Epithelial cell of proximal tubule (primary cell): ENCODE measurements at places on chromosomes 7 and 10. TPM values are rescaled to one million over a fixed set of nuclear protein-coding genes. Genes with fewer than 3 reads are reported as not detected.

GRCh38 chr7:42198974-42199668 lies 37.9 kb downstream of the GLI3 start:
- no peak for DNase-seq

The CFAP43 gene
- total RNA-seq = 0.14 and 0.46 TPM in 2 replicates

- no peak for DNase-seq
Measured at GRCh38 chr7:122423591-122423990, 119.0 kb upstream of the FEZF1 start.

The KLF14 gene
- 0.14 TPM in 1 of 2 replicates, not detected in the other for total RNA-seq

GRCh38 chr7:77930496-77930895 lies 131.9 kb downstream of the PHTF2 start:
- no peak for DNase-seq

The TAF5 gene
- 7.5 and 11.3 TPM in 2 replicates for total RNA-seq

- no peak for DNase-seq
Measured at GRCh38 chr7:75986147-75986781, 8.1 kb downstream of the TMEM120A start.

DNA sequence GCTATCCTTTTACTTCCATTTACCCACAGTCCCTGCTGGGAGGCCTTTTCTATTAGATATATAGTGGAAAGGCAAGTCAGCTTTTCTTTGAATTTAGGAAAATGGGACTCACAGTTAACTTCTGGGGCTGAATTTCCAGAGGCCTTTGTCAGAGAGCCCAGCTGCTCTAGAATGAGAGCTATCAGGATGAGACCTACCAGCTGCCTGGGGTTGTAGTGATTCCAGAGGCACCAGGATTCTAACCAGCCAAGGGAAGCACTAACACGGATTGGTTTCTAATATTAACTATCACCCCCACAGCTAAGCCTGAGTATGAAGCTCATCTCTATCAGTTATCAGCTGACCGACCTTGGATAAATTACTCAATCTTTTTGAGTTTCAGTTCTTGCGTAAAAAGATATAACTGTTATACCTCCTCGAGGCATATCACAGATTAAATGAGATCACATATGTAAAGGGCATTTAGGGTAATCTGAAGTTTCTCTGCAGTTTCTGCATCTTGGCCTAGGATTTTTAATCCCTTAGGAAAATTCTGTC lies 56.6 kb upstream of the CALD1 start:
- DNase-seq = no peak

DNA sequence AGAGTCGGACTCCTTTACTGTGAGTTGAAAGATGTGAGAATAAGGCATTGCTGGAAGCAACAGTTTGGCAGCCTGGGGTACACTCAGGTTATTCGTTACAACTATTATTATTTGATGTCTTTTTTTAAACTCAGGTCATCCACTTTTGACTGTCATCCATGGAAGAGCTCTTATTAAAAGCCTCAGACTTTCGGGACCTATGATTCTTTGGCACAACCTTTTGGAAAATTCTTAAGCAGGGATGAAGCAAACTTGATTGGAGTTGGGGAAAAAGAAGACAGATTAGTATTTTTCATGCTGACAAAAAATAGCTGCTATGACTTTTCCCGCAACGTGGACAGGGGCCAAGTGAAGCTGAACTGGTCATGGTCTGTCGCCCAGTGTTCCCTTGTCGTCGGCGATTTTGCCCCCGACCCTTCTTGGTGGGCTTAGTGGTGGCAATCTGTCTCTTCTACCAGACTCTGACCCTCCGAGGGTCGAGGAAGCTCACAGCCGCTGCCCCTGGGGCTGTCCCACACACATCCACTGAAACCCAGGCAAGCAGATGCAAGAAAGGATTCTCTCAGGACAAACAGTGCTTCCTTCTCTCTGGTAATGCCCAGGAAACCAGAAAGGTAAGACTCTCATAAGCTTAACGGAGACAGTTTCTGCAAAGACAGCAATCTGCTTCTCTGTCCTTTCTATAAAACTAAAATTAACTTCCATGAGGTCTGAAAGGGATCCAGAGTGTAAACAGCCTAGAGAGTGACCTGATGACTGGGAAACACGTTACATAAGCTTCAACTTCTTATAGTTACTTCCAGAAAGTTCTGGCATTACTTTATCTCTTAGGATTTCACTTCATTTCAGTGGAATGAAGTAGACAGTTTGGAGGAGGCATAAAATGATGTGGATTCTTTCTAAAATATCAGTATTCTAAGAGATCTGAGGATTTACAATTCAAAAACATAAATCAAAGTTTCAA lies 1.0 kb downstream of the CPED1 start:
- no peak for DNase-seq

- DNase-seq = no peak
Measured at GRCh38 chr10:78286186-78286585, 252.5 kb downstream of the RPS24 start.

The CABCOCO1 gene
- 0.14 and 0.86 TPM in 2 replicates for total RNA-seq

- no peak for DNase-seq
Measured at GRCh38 chr7:1540776-1541271, 10.3 kb downstream of the MAFK start.

- DNase-seq = no peak
Measured at GRCh38 chr10:124172181-124172916, 79.0 kb upstream of the CHST15 start.

DNA sequence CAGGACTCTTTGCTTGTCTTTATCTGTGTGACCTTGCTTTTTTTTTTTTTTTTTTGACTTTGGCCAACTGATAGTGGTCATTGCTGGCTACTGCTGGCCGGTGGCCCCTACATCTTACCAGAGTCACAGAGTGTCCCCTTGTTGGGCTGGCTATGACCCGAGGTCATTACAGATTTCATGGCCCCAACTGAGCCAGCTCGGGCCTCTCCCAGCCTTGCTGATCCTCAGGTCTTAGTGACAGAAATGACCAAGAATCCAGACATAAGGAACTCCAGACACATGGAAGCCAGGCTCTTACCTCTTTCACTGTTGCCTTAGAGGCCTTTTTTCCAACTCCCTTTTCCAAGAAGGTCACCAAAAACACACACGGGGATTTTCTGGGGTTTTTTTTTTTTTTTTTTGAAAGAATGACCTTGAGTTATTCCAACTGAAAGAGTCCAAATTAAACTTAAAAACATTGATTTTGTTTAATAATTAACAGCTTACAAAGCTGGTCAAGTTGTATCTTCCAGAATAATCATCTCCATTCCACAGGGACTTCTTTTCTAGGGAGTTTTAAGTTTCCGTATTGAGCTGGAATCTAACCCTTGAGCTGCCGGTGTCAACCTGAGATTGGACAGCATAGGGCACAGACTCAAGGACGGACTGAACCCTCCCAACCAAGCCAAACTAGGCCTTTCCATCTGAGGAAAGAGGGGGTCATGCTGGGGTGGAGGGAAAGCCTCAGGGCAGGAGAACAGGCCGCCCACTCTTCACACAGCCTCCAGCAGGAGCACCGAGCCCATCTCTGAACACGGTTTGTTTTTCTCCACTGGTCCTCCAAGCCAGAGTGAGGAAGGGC lies 43.8 kb downstream of the PIK3AP1 start:
- no peak for DNase-seq

DNA sequence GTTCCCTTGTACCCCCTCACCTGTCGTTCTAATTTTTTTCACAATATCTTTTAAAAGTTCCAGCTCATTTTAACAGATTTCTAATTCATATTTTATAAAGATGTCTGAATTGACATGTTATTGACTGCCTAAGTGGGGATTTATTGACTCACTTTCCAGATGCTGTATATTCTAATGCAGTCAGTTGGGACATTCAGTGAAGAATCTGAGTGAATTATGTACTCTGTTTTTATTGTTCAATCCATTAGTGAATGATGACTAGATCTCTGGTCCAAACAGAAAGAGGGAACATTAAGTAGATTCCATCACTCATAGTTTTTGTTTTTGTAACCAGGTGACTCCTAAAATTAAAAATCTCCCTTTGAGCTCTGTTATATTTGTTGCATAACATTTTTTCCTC lies 54.3 kb downstream of the LOXL4 start:
- DNase-seq = no peak

The ACSL5 gene
- total RNA-seq = 3.1 and 3.3 TPM in 2 replicates

- no peak for DNase-seq
Measured at GRCh38 chr7:158740657-158741293, 36.2 kb upstream of the NCAPG2 start.

The SCART1 gene
- total RNA-seq = 0.14 and 1.3 TPM in 2 replicates

The AKR1B15 gene
- not detected in 2 replicates for total RNA-seq

GRCh38 chr7:20558963-20559716 lies 56.3 kb upstream of the ABCB5 start:
- DNase-seq = no peak

GRCh38 chr10:28302012-28302637 lies 739 bp downstream of the MPP7 start:
- no peak for DNase-seq

The CALHM1 gene
- not detected in 2 replicates for total RNA-seq

- DNase-seq = no peak
Measured at GRCh38 chr7:106723398-106723797, 62.4 kb upstream of the CCDC71L start.

The CELF2 gene
- total RNA-seq = 7.2 and 11.0 TPM in 2 replicates

- no peak for DNase-seq
Measured at GRCh38 chr7:47940088-47941013, 7.9 kb downstream of the PKD1L1 start.

The HOXA7 gene
- 21.4 and 27.9 TPM in 2 replicates for total RNA-seq

DNA sequence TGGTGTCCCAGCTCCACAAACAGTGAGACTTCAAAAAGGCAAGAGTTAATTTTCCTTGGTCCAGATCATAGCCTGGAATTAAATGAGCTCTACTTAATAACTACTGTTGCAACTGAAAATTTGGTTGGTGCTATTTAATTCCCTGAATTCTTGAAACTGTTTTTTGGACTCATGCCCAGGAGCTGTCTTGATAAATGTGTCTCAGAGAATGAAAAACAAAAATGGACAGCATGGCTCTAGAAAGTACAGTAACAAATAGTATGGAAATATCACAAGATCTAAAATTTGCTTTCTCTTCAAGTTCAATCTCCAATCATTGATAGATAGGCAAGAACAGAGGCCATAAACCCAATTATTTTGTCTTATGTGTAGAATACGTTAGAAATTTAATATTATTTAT lies 42.5 kb downstream of the CCDC71L start:
- no peak for DNase-seq

- DNase-seq = no peak
Measured at GRCh38 chr7:95527033-95527775, 41.5 kb downstream of the ASB4 start.

- no peak for DNase-seq
Measured at GRCh38 chr10:132972986-132973902, 30.9 kb upstream of the CFAP46 start.

- DNase-seq = no peak
Measured at GRCh38 chr7:128120116-128120515, 88.9 kb upstream of the LRRC4 start.

The OR2A25 gene
- total RNA-seq = not detected in 2 replicates

DNA sequence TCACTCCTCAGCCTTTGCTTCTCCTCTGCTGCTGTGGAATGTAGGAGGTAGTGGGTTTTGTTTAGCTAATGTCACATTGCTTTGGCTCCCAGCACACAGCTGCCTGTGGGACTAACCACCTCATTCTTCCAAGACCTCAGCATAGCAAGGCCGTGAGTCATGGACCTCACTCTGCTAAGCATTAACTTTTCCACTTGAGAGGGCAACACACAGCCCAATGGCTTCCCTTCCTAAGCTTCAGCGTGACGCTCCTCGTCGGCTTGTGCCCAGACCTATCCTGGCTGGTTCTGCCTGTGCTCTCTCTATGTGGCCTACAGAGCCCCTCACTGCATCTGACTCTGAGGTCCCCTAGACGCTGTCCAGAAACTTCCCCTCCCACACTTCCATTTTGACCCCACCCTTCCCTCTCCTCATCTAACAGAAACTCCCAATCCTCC lies 23.3 kb downstream of the MYOF start:
- peak; percentile 100 for DNase-seq

The C10orf120 gene
- not detected in 2 replicates for total RNA-seq

DNA sequence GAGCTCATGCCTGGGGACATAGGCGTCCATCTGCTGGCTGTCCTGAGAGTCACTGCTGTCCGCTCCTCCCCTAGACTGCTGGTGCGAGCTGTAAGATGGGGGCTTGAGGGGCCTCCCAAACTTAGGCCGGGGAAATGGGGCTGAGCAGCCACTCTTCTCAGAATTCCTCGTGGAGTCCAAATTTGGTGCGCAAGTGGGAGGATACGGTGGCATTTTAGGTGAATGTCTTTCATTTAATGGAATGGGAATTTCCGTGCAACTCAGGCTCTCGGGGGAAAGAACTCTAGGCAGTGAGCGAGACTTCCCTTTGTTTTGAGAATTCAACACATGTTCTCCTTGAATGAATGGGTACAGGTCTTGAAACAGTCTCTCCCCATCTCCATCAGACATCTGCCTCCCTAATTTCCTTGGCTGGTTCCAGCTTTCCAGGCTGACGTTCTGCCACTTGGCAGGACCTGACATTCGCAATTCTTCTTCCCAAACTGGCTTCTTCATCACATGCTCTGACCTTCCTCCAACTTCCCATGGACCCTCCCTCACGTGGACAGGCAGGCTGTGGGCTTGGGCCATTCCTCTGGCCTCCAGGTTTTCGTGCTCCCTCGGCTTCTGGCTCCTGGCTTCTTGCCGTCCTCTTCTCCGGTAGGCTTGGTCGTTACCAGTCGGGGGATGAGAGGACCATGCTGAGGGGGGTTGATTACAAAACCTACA lies 30.1 kb downstream of the JCAD start:
- no peak for DNase-seq

DNA sequence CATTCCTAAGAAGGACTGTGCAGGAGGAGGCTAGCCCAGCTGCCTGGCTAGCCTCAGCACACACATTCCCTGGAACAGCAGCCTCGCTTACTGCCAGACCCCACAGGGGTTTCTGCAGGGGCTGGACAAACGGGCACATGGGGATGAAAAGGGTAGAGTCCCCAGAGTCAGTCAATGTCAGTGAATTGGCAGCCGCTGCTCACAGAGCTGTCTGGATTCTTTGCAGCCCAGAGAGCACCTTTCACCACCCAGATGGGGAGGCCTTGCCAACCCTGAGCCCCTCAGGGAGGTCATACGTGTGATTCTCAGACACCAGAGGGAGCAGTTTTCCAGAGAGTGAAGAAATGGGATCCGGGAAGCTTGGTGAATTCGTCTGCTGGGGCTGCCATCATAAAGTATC lies 143.3 kb downstream of the KCNMA1 start:
- no peak for DNase-seq

DNA sequence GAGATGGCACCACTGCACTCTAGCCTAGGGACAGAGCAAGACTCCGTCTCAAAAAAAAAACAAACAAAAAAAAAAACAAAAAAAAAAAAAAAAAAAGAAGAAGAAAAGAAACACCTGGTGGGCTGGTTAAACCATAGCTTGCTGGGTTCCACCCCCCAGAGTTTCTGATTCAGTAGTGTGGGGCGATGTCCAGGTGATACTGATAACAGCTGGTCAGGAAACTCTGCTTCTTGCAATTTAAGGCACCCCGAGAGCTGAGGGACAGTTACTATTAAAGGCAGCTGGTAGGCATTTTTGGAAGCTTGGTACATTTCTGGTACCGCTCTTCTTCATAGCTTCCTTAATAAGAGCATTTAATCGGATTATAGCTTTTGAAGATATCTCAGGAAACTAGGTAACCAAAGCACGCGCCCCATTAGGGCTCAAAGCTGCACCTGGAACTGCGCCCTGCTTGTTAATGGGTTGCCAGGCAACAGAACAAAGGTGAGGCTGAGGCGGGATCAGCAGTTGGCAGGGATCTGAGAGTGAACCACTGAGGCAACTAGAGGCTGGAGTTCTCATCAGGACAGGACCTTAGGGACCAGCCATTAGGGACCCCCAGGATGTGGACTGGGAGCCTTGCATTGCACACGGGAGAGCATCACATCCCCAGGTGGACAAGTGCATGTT lies 6.5 kb upstream of the SDK1 start:
- no peak for DNase-seq

The CAPZA2 gene
- total RNA-seq = 89.7 and 111 TPM in 2 replicates

GRCh38 chr7:116665332-116665996 lies 6.5 kb upstream of the MET start:
- DNase-seq = no peak
